ENCODE measurements at places on chromosomes 5 and 9.

DNA sequence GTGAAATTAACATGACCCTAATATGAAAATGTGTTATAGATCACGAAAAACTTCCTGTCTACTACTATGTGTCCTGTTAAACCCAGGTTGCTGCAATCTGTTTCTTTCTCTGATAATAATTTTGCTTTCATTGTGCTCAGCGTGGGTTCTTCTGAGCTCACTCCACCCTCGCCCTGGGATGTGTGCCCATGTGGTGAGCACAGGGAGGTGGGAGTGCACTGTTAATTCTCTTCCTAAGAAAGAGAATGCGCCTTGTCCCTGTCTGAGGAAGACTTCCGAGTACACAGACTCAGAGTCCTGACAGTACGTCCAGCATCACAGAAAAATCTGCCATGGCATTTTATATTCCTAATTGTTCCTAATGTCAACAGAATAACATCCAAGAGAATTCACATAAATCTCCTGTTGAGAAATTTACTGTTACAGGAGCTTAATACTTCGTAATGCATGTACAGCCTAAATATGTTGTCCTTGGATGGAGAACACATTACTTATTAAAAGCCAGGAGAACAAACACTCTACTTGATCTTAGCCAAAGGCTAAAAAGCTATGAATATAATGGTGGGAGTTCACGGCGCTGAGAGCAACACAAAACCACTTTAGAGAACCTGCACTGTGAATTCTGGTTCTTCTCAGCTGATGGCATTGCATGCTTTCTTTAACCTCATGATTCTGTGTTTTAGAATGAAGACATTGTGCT, 102.6 kb downstream of the PDE4D start:
- no peak for DNase-seq

- no peak for DNase-seq
These were observed 467.3 kb downstream of the ENC1 start for GRCh38 chr5:74173241-74173640.

DNA sequence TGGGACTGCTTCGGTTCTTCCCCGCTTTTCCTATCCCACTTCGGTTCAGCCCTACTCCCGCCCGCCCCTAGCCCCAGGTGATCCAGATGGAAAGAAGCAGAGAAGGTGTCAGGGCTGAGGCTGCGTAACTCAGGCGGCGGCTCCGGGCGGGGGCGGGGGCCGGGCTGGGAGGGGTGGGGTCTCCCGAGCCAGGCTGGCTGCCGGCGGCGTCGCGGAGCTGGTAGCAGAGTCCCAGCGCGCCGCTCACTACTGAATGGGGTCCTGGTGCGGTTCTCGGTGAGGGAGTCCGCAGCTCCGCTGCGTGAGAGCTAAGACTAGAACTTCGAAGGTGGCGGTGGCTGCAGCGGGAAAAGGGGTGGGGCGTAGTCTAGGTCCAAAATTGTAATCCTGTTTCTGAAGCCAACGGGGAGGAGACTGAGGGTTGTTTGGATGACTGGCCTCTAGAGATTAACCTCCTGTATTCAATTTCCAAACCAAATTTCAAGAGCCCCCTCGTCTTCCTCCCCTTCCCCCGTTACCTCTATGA, 1.4 kb downstream of the PRR16 start:
- peak; percentile 65 for DNase-seq

DNA sequence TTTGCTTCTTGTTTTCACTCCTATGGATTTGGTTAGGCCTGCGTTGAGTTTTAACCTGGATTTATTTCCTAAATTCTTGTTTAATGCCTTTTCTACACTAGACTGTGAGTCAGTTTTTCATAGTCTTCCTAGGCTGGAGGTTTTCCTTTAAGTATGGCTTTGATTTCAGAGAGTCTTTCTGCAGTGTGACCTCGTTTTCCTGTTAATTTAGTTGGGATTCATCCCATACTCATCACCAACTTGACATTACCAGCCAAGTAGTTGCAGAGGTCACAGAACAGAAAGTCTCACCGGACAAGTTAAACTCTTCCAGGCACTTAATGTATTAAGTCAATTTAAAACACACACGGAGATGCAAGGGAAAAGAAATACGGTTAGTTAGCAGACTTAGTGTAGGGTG, 29.7 kb upstream of the AUH start:
- DNase-seq: peak; percentile 37

GRCh38 chr9:75601280-75601679, 289.2 kb upstream of the PCSK5 start:
- DNase-seq: no peak

GRCh38 chr5:157930710-157931109, 71.8 kb upstream of the CLINT1 start:
- DNase-seq: no peak

GRCh38 chr9:75176037-75176436, 87.7 kb downstream of the OSTF1 start:
- no peak for DNase-seq

- peak; percentile 7 for DNase-seq
These were observed 143.0 kb downstream of the XRCC4 start for GRCh38 chr5:83220331-83220730.

- DNase-seq: no peak
These were observed 44.4 kb upstream of the FER start for GRCh38 chr5:108703313-108703712.

GRCh38 chr9:26331223-26331622, 561.4 kb downstream of the CAAP1 start:
- no peak for DNase-seq

GRCh38 chr5:172008689-172009141, 2.3 kb upstream of the FBXW11 start:
- DNase-seq: no peak

GRCh38 chr9:73889023-73889422, 608.1 kb upstream of the RORB start:
- no peak for DNase-seq

DNA sequence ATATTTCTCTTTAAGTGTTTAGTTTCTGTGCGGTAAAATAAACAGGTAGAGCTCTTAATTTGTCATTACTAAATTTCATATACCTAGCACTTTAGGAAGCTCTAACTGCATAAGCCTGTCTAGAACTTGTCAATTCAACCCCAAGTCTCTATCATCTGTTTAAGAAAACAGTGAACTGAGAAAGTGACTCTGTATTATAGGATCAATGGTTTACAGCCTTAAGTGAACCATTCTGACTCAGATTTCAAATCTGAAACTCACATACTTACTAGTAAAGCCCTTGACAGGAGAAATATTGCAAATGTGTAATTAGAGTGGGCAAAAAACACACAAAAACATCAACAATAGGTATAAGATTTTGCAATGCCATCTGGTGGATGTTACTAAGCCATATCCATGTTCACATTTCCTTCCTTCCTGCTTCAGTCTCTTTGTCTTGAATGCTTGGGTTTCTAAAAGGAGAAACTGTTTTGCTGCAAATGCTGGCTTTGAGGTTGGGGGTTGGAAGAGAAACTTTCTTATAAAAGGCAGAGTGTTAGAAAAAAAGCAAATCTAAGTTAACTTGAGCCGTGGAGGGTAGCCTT, 101.8 kb downstream of the DOCK8 start:
- no peak for DNase-seq

DNA sequence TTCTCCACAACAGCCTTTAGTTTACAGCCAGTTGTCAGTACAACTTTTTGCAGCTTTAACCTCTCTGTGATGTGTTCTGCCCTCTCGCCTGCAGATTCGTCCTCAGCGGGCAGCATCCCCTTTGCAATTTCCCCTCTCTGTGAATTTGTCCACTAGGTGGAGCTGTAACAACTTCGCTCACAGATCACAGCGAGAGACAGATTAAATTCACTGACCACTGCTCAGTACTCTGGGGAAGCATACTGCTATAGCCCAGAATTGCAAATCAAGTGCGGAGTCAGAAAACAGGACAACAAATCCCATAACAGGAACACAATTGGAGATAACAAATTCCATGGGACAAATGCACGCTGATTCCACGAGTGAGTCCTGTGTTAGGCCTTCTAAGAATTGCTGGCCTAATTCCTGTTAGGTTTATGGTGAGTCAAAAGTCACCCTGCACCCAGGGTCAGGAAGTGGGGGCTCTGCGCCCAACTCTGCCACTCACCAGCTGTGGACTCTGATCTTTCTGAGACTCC, 2124.9 kb downstream of the MAT2B start:
- DNase-seq: peak; percentile 51

DNA sequence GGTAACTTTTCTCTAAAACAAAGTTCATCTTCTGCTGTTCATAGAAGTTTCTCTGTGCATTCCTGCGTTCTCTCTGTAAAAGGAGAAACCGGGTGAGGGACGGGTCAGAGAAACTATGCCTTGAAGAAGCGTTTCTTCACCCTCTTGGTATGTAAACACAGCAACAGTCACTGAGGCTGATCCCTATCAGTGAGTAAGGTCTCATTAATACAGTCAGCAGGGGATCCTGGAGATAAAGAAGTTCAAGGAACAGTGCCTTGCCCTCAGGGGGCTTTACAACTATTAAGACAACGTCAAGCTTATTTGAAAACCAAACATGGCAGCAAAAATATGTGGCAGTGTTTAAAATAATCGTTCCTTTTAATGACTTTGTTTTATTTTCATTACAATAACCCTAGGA, 202.9 kb upstream of the IL12B start:
- DNase-seq: peak; percentile 33

GRCh38 chr5:52727020-52727419, 60.7 kb upstream of the ITGA1 start:
- DNase-seq: no peak

DNA sequence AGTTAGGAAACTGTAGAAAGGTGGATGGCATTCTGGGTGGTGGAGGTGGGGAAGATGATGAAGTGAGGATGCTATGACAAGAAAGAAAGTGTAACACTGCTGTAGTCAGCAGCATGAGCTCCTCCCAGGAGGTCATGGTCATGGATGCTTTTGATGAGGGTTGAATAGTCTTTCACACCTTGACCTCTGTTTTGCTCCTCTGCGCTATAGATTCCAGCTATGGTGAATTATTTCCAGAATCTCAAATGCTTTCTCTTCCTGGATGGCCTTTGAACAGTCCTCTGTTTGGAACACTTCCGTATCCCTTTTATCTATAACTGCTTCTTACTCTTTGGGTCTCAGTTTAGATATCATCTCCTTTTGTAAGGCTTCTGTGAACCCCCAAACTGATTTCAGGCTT, 165.9 kb upstream of the PPP1R2B start:
- no peak for DNase-seq
